ENCODE measurements at places on chromosomes 1 and 21.

- no peak for DNase-seq
These were observed 61.4 kb downstream of the MEF2D start for GRCh38 chr1:156439036-156439776.

- DNase-seq = no peak
These were observed 99.1 kb downstream of the MT1HL1 start for GRCh38 chr1:236904892-236905741.

DNA sequence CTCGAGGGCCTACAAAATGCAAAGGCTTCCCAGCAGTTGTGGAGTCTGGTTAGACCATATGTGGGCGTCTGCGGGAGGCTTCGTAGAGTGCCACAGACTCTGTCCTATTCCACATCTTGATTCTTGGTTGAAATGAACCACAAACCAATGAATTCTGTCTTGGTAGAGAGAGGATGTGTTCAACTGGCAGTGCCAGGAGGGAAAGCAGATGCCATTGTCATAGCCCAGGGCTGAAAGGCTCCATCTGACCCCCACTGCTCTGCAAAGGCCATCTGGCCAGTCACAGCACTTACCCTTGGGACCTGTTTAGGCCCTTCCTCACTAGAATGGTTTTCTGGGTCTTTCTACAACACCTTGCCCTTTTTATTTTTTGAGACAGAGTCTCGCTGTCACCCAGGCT, 22.1 kb downstream of the ACOT11 start:
- no peak for DNase-seq

GRCh38 chr1:245215071-245215470, 60.3 kb downstream of the KIF26B start:
- no peak for DNase-seq

- DNase-seq = no peak
These were observed 1165.1 kb upstream of the ADGRL4 start for GRCh38 chr1:80171631-80172030.

DNA sequence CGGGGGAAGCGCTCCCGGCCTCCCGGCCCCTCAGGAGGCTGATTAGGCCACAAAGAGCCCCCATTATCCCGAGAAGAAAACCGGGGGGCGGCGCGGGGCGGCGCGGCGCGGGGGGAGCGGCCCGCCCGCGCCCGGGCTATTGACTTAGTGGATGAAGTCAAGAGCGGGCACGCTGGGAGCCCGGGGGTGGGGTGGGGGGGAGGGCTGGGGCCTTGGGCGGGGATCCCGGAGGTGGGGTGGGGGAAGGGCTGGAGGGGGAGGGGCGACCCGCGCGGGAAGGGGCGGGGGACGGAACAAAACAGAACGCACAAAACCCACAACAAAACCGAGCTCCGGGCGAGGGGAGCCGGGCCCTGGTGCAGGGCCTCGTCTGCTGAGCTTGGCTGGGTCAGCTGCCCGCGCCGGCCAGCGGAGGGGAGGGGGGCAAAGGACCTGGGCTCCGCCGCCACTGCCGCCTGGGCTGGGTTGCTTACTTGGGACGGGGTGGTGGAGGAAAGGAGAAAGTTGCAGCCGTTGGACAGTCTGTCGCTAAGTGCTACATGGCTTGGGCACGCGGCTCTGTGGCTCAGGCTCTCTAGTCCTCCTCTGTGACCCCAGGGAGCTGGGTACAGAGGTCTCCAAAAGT, 16.3 kb downstream of the PAX7 start:
- no peak for DNase-seq

DNA sequence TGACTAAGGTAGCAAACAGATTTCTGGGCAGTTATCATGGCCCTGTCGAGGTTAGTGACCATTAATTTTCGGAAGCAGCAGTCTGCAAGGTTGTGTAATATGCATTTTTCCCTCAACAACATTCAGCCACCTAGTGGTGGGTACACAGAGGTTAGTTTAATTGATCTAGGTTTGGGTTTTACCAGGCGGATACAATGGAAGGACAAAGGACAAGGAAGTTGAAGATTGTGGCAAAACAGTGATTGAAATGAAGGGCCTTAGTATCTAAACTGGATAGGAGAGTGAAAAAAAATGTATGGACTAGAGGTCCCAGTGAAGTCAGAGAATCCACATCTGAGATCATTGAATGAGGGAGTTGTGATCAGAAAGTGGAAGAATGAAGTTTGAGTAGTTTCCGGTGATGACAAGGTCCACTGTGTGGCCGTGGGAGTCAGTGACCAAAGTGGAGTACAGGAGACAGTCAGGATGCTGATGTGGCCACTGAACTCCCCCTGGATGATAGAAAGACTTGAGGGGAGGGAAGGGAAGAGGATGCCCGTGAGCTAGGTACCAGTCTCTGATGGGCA, 2.8 kb downstream of the ARMH1 start:
- DNase-seq = no peak

DNA sequence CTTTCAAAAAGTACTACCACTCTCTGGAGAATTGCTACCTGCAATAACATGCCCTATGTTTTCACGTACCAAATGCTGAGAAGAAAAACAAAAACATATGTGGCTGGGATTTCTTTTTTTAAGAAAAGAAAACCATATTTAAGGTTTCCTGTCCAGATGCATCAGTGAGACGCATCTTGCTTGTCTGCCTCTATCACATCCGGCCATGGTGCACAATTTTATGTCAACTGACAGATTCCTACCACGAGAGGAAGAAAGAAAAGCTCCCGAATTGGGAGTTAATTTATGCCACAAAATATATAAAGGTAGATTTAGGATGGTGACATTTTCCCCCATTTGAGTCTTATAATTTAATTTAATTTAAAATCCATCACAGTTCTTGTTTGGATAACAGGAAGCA, 62.3 kb upstream of the COL24A1 start:
- DNase-seq = no peak
